ENCODE measurements at places on chromosomes 6 and 20.

DNA sequence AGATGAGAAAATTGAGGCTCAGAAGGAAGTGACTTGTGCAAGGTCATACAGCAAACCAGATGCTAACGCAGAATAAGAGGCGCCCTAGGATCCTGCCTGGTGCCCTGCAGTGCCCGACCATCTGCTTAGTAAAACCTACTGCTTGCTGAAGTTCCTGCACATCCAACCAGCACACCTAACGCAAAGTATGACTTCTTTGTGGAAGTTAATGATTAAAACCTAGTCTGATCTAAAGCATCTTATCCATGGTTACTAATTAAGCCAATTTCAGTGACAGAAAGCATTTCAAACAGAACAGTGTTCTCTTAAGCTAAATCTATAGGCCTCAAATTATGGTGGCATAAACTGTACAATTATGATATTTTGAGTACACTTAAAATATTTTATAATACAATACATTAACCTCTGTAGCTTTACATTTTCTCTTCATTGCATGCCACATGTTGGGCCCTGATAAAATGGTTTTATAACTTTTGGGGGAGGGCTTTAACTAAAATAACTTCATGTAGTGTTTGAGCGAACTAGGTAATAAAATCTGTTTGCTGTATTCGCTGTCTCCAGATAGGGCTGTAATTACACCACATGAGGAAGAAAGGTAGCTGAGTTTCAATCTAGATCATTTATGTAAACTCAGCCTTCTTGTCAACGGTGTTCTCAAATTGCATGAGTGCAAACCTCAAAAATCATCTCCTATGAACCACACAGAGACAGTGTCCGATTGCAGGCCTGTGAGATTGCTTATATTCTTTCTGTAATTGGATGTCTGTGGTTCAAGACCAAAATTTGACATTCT, 37.5 kb upstream of the BEND3 start:
- DNase-seq, result no peak

DNA sequence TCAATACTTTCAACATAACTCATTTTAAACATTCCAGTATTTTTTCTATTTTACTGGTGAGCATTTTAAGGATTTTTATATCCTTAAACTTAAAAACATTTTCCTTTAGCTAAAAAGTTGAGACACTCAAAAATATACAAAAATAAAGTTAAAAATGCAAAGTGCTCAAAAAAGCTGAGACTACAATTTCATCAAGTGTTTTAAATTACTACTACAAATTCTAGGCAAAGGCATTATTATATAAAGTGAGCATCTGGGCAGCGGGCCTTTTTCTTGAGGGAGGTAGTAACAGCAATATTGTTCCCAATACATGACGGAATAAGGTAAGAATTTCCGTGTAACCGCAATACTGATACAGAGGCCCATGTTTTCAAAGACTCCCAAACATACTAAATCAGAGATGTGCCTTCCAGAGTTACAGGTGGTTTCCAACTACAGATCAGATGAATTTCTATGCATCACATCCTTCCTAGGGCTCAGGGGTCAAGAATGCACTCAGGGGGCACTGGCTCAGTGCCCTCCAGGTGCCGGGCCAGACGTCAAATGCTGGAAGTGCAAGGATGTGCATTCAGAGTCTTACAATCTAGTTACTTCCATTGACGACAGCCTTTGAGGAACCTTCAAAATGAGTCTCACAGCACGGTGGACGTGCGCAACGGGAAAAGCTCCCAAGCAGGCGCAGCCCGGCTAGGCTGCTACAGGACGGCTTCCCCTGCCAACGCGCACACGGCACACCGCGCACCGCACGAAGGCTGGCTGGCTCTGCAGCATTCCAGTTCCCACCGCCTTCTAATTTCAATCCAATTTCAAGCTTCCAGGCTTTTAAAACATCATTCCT, 1.7 kb downstream of the PHF10 start:
- peak; percentile 29 for DNase-seq

DNA sequence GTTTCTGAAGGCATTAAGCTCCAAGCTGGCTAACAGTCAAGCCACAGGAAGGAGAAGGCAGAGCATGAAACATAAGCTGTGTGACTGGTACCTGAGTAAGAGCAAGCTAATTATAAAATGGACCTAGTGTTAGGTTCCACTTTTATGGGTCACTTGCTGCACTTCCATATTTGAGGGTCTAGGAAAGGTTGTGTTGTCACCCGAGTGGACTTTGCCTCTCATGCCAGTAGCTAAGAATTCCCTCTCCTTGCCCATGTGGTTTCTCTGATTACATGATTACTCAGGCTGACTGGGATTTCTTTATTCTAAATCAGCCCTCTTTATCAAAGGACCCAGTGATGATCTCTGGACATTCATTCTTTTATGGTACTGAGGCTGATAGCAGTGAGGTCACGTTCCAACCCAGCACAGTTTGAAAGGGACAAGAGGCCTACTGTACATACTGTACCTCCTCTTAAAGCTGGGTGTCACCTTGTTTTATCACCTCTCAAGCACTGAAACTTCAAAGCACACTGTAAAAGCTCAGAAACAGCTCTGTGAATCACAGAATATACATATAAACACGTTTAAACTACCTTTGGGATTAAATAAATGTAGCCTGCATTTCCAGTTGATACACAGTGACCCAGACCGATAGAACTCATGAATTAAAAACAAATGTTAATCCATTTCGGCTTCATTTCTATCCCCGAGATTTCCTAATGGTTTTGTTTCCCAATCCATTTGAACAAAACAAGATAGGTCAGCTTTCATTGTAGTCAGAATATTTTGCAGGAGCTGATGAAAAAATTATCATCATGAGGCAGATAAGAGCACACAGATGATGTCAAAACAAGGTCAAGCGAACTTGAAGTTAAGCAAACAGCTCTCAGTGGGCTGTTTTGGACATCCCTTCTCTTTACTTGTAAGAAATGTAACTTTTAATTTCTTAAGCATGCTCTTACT, 96.5 kb downstream of the ALDH8A1 start:
- DNase-seq, result no peak

DNA sequence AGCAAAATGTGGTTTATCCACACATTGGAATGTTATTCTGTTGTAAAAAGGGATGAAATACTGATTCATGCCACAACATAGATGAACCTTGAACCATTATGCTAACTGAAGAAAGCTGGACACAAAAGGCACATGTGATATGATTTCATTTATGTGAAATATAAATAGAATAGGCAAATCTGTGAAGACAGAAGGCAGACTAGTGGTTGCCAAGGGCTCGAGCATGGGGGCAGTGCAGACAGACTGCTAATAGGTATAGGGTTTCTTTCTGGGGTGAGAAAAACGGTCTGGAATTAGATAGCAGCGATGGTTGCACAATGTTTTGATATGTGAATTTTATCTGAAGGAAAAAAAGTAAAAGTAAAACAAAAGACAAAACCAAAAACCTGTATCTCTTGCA, 54.6 kb upstream of the FNDC1 start:
- DNase-seq, result no peak

DNA sequence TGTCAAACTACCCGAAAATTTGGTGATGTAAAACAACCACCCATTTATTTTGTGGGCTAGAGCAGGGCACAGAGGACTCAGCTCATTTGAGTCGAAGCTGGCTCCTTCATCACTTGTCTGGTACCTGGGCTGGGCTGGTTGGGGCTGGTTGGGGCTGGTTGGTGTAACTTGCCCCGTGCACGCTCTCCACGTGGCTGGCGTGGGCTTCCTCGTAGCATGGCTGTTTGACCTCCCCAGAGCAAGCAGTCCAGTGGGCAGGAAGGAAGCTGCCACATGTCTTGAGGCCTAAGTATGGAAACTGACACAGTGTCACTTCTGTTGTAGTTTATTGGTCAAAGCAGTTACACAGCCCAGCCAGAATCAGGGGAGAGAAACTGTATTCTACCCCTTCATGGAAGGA, 27.1 kb downstream of the BCAS4 start:
- DNase-seq, result no peak

DNA sequence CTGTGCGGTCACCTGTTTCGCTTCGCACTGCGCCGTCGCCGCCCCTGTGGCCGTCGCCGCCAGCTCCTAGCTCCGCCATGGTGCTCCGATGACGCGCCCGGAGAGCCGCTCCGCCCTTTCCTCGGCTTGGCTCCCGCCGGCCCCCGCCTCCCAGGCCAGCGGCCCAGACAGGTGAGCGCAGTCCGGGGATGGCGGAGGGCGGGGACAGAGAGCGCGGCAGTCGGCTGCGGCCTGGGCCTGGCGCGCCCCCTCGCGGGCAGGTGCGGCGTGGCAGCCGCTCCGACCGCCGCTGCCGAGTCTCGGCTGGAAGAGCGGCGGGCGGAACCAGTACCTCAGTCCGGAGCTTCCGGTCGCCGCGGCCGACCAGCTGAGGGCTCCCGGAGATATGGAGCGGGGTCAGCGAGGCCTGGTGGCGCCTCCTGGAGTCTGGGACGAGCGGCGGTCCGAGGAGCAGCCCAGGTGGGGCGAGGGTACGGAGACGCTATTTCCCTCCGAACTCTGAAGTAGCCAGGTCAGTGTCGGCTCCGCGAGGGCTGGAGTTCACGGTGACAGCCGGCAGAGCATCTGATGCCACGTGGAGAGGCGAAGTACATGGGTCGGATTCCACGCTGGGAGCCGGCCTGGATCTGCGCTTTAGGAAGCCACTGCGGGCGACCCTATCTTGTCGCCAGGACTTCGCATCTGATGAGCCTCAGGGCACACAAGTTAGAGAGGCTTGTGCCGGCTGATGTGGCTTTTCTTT, at the start of gene MAP7:
Gene MAP7, minus strand, starts transcription at position 93 of the 742 bp plus-strand sequence. Its CDS starts 14 bp downstream, at position 79.
- peak; percentile 54 for DNase-seq

DNA sequence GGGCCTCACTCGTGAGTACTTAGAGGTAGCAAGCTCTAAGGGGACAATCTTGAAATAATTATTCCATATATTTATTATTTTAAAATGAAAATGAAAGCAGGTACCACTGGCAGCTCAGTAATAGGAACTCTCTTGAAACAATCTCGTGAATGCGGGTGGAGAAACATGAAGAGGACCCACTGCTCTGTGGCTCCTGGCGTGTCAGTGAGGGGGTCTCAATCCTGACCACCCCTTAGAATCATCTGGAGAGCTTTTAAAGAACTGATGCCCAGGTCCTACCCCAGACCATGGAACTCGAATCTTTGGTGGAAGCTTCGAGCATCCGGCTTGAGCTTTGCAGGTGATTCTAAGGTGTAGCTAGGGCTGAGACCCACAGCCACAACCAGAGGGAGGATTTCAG, 23.9 kb upstream of the PXDC1 start:
- DNase-seq, result no peak

- DNase-seq, result no peak
These were observed 10.9 kb upstream of the LPIN3 start for GRCh38 chr20:41329435-41330342.

- DNase-seq, result no peak
These were observed 306.4 kb upstream of the PRND start for GRCh38 chr20:4415281-4415680.

DNA sequence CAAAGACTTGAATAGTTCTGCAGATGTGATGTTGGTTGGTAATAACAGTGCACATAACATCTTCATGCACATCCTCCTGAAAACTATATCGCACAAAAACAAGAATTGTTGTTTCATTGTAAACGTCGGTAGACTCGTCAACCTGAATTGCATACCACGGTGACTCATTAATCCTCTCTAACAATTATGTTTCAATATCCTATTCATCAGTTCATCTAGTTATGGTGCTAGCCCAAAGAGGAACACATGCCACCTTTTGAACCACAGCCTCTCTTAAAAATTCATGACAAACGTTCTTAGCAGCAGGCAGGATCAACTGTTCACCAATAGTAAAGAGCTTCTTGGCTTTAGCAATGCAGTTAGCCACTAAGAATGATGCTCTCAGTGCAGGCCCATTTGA, 25.0 kb downstream of the CRYBG1 start:
- DNase-seq, result no peak

- no peak for DNase-seq
These were observed 124.3 kb downstream of the CDKAL1 start for GRCh38 chr6:20658516-20658915.

GRCh38 chr6:41288030-41288753, 1.7 kb upstream of the TREM1 start:
- DNase-seq, result no peak

GRCh38 chr6:139533573-139534471, 159.4 kb upstream of the CITED2 start:
- DNase-seq, result no peak

GRCh38 chr6:10382322-10382721, 32.6 kb downstream of the TFAP2A start:
- no peak for DNase-seq

GRCh38 chr6:170286246-170286933, 4.5 kb downstream of the DLL1 start:
- peak; percentile 82 for DNase-seq

DNA sequence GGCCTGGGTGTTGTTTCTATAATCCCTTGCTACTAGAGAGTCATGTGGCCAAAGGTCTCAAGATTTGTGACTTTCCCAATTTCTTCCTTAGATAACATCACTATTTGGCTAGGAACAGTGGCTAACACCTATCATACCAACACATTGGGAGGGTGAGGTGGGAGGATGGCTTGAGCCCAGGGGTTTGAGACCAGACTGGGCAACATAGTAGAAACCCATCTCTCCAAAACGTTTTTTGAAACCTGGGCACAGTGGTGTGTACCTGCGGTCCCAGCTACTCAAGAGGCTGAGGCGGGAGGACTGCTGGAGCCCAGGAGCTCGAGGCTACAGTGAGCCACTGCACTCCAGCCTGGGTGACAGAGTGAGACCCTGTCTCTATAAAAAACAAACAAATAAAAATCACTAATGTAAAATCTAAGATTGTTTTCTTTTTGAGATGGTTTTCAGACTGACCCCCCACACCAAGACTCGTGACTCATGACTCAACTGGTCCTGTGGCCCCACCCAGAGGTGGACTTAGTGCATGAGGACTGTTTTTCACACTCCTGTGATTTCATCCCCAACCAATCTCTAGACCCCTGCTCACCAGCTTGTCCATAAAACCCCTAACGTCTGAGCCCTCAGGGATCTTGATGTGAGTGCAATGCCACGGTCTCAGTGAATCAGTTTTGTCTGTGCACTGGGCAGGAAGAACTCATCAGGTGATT, 48.3 kb upstream of the KIF16B start:
- no peak for DNase-seq

- DNase-seq, result no peak
These were observed 24.9 kb upstream of the PLN start for GRCh38 chr6:118523216-118523615.

GRCh38 chr6:1602049-1602713, 7.5 kb upstream of the FOXC1 start:
- no peak for DNase-seq

Measured in neuronal stem cell (in vitro differentiated cells).